Right cardiac atrium (tissue), 5 donors: ENCODE measurements at places on chromosomes 3 and 15. TPM values are rescaled to one million over a fixed set of nuclear protein-coding genes. Genes with fewer than 3 reads are reported as not detected.

DNA sequence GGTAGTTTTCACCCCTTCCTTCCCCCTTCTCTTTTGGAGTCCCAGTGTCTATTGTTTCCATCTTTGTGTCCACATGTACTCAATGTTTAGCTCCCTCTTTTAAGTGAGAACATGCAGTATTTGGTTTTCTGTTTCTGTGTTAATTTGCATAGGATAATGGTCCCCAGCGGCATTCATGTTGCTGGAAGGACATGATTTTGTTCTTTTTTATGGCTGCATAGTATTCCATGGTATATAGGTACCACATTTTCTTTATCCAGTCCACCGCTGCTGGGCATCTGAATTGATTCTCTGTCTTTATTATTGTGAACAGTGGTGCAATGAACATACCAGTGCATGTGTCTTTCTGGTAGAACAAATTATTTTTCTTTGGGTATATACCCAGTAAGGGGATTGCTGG, 7.7 kb upstream of the HDGFL3 start:
- no peak for DNase-seq

The RPL22L1 gene
- 44.9 TPM for polyA plus RNA-seq

DNA sequence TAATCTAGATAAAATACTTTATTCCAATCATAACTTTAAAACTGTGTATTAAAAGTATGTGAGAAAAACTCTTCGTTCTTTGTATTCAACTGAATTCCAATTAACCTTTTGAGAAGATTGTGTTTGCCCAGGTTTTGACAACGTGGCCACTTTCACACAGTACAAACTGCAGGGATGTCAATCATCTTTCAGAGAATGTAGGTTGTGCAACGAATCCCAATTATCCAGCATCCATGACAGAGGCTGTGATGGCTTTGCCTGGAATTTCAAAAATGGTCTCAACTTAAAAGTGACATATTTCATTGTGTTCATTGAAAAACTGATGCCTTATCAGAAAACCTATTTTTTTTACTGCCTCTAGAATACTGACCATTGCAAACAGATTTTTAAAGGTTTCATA, 615.1 kb upstream of the KCNMB2 start:
- no peak for DNase-seq

GRCh38 chr15:38860253-38860652, 295.6 kb upstream of the RASGRP1 start:
- no peak for DNase-seq

The PPP1R14D gene
- polyA plus RNA-seq = not detected

The SLC22A14 gene
- polyA plus RNA-seq = 0.11 TPM

DNA sequence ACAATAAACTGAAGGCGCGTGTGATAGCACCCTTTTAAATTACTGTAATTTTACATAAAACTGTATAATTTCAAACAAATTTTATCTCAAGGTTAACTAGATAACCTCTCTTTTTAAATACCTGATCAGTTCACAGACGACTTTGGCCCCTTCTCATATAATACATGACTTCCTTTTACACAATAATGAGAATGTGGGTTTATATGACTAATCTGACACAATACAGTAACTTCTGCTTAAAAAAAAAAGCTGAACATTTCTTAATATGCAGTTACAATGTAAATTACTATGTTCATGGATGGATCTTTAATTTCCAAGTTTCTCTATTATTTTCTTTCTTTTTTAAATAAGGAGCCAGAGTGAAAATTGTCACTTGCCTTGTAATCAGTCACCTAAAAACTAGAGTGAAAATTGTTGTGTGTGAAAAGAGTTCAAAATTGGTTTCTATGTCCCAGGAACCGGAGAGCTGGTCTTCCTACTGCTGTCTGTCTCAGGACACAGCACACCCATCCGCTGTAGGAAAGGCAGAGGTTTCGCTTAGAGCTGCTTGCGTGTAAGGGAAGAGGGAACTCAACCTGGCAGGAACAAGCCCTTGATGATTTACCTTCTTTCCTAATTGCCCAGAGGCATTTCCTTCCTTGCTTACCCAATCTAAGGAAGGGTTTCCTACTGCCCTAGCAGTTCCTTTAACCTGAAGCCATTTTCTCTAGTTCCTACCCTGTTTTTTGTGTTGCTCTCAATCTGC, 33.3 kb downstream of the PLD1 start:
- no peak for DNase-seq

DNA sequence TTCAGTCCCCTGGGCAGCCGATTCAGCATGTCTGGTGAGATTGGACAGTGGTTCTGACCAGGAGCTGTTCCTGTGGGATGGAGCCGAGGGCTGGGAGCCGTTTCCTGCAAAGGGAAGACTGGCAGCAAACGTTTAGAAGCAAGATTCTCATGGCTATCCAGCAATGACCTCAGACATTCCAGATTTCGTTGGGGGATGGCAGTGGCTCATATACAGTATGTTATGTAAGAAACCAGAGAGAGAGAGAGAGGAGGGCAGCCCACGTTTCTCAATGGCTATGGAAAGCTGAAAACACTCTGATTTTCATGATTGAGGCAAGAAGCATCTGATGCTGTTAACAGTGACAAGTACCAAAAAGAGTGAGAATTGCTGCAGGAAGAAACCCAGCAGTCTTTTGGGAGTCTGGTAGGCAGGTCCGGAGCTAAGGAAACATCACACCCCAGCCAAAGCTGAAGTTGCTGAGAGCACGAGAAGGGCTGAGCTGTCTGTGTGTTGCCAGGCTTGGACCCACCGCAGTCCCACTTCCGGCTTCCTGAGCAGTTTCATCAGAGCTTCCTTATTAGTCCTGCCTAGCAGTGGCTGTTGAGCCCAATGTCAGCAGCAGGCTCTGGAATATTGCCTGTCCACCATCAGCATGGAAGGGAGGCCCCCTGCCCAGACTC, 25.6 kb upstream of the VPS8 start:
- DNase-seq = peak; percentile 85
